SK-N-MC (cell line): ENCODE measurements at places on chromosomes 4 and X.

- no peak for DNase-seq
Observed at GRCh38 chr4:8365353-8365752, 75.2 kb downstream of the ACOX3 start.

DNA sequence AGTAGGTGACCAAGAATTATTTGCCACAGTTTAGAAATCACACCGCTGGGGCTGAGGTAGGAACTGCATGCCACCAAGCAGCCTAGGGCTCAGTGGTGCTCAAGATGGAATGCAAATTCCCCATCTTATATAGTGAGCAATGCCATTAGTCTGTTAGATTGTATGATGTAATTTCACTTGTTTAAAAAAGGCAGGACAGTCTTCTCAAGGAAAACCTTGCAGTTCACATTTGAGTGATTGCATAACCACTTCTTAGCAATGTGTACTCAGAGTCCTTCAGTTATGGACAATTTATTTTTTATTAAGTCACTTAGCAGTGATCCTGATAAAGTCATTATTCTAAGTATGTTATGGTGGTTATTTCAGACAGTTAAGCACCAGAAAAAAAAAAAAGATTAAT lies 142.9 kb upstream of the SFRP2 start:
- peak; percentile 5 for DNase-seq

GRCh38 chr4:175616287-175616686 lies 195.8 kb downstream of the GPM6A start:
- no peak for DNase-seq

- DNase-seq: no peak
Observed at GRCh38 chr4:173282626-173283025, 51.5 kb downstream of the HMGB2 start.

- no peak for DNase-seq
Observed at GRCh38 chr4:32455231-32455630, 1735.1 kb downstream of the PCDH7 start.

- DNase-seq: no peak
Observed at GRCh38 chr4:140595065-140595464, 26.3 kb upstream of the UCP1 start.

DNA sequence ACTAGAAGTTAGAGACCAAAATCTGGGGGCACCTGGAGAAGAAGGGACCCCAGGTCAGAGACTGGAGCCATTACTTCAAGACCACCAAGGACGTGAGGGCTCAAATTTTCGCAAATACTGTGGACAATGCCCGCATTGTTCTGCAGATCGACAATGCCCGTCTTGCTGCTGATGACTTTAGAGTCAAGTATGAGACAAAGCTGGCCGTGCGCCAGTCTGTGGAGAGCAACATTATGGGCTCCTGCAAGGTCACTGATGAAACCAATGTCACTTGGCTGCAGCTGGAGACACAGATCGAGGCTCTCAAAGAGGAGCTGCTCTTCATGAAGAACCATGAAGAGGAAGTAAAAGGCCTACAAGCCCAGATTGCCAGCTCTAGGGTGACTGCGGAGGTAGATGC lies 101.2 kb downstream of the NCAPG start:
- DNase-seq: no peak

DNA sequence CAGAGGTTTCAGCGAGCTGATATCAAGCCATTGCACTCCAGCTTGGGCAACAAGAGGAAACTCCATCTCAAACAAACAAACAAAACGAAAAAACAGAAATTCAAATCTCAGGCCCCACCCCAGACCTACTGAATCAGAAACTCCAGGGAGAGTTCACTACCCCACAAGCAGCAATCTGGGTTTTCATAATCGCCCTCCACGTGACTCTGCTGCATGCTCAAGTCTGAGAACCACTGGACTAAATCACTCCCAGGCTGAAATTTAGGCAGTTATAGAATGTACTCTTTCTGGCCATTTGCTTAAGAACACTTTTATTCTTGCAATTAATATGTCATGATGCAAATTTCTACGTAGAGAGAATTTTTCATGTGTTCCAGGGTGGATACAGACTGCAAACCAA lies 287.3 kb downstream of the USP46 start:
- no peak for DNase-seq

- no peak for DNase-seq
Observed at GRCh38 chr4:140395668-140396067, 22.2 kb downstream of the SCOC start.

DNA sequence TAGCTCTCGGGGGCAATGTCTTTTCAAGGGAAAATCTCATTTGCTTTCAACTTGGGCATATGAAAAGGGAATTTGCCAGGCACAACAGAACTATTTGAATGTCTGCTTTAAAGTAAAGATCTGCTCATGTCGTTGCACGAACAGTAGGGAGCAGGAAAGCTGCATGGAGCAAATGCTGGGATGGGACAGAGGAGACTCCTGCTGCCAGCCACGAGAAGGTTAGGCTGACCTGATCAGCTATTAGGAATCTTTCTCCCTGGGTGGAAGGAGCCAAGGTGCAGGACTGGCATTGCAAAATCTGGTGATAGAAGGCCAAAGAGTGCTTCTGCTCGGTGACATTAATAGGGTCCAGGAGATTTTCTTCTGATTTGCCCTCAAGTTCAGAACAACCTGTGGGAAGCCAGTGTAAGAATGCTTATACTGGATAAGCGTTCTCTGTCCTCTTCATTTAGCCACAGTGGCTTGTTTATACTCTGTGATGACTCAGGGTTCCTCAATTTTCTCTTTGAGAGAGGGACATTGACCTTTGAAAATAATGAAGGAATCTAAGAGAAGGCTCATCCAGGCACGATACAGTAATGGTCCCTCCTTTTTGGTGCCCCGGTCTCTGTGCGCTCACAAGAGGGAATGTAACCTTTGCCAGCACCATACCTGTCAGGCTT lies 22.9 kb downstream of the FHL1 start:
- no peak for DNase-seq

DNA sequence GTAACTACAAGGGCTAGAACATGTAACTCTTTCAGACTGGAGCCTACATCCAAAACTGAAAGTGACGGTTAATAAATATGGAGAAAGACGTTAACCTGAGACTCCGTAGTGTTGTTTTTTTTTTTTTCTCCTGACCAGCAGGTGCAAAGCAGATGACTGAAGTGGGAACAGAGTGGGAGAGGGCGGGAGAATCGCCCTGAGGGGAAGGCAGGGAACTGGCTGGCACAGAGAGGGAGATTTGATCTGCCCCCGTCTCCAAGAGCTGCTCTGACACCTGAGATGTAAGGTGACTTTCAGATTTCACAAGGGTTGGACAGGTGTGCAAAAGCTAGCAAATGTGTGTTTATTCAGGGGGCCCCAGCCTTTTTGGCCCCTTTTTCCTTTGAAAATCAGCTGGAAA lies 180.2 kb downstream of the PALLD start:
- no peak for DNase-seq

DNA sequence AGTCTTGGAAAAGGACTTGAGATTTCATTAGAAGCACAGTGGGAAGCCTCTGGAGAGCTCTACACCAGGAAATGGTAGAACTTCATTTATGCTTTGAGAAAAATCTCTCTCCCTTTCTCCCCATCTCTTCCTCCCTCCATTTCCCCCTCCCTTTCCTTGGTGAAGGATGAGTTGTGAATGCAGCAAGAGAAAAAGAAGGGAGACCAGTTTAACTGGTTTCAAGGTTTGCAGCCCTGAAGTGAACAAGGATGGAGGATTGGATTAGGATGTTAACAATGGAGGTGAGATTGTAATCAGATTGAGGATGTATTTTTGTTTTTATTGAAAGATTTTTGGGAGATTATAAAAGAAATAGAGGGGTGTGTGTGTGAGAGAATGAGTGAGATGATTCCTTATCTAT lies 99.5 kb downstream of the ANK2 start:
- DNase-seq: no peak

DNA sequence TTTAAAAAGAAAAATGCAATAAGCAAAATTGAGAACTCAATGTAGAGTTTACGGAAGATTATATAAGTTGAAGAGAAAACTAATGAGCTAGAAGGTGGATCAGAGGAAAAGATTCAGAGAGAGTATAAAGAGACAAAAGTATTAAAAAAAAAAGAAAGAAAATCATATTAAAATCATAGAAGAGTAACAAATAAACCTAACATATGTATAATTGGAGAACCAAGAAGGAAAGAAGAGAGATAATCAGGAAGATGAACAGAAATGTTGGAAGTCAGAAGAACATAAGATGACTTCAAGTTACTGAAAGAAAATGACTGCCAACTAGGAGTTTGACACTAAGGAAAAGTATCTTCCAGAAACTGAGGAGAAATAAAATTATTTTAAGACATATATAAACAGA lies 34.3 kb upstream of the ANTXR2 start:
- DNase-seq: no peak

DNA sequence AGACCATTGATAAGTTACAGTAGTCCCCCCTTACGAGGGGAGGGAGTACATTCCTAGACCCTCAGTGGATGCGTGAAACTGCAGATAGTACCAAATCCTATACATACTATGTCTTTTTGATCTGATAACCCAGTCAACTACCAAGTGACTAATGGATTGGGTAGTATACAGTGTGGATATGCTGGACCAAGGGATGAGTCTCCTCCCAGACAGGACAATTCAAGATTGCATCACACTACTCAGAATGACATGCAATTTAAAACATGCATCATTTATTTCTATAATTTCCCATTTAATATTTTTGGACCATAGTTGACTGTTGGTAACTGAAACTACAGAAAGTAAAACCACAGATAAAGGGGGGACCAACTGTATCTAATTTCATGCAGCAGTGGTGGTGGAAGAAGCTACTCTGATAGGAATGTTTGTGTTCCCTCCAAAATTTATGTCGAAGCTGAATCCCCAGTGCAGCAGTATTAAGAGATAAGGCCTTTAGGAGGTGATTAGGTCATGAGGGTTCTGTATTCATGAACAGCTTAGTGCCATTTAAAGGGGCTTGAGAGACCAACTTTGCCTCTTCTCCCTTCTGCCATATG lies 11.9 kb downstream of the HADH start:
- no peak for DNase-seq

GRCh38 chrX:120137439-120137838 lies 21.0 kb upstream of the RHOXF2 start:
- no peak for DNase-seq

- no peak for DNase-seq
Observed at GRCh38 chr4:83947830-83948193, 411.9 kb downstream of the GPAT3 start.

DNA sequence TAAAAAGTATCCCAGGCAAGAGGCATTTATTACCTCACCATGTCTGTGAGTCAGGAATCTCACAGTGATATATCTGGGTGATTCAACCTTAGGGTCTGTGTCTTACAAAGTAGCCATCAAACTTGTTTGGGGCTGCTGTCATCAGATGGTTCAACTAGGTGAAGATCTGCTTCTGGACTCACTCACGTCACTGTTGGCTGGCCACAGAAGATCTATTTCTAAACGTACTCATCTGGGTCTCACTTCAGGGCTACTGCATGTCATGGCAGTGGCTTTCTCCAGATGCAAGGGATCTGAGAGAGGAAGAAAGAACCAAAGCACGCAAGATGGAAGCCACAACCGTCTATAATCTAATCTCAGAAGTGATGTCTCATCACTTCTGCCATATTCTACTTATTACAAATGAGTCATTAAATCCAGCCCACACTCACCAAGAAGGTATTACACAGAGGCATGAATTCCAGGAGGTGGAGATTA lies 267.8 kb upstream of the ANKRD50 start:
- DNase-seq: no peak

DNA sequence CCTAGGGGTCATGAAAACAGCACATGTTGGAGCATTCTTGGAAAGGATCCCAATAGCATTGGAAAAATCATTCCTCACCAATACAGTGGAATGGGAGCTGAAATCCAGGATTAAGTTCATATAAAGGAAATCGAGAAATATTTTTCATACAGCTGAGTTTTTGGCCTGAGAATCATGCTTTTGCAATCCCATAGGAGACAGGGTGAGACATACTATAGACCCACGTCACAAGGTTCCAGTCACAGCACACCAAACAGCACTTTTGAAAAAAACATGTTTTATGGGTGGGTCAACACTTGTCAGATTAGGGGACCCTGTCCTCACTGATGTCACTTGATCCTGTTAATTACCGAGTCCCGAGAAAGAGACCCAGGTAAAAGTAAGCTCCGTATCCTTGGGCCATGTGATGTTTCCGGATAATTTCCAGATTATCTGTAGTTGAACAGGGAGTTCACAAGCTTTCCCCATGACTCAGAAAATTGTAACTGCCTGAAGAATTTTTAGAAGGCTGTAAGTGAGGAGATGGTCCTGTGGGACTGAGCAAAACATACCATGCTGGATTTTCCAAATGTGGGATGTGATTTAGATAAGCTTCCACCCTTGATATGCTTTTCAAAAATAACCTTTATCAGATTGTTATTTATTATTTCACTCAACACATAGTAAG lies 80.9 kb upstream of the TLR3 start:
- no peak for DNase-seq

GRCh38 chrX:112677167-112677566 lies 2.6 kb downstream of the LHFPL1 start:
- no peak for DNase-seq

DNA sequence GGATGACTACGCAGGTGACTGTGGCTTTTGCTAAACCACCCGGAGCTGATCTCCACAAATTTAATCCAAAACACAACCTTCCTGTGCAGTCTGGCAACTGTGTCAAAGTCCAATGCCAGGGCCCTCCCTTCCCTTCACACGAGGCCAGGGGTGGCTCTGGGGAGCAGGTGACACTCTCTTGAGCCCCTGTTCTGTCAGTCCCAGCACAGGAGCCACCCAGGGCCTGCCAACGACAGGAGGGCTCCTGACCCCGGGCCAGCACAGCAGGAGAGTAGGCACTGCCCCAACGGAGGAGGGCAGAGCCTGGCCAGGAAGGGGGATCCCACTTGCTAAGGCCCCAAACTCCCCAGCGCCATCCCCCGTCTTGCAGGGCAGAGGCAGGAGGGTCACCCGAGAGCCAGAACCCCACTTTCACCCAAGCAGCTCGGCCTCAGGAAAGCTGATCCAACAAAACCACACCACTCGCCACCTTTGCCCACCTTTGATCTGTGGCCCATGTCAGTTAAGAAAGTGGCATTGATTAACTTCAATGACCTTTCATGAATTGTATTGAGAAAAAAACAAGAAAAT lies 44.7 kb downstream of the FAM53A start:
- DNase-seq: no peak

DNA sequence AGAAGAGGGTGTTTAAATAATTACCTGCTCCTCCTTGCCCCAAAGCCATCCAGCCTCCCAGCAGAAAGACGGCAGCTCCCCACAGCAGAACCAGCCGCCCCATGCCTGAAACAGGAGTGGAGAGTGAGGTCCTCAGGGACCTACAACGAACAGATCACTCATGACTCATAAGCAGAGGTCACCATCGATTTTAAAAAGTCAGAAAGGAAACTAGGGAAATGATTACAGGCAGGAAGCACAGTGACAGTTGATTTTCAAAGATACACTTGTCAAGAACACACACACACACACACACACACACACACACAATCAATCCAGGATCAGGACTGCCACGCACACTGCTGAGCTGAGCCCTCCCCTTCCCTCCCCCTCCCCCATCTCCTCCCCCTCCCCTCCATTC lies at the start of gene CRLF2:
TSS of gene CRLF2 (minus strand) at position 118 of the 400 bp plus-strand sequence. CDS start at position 103, 15 bp downstream.
- no peak for DNase-seq

DNA sequence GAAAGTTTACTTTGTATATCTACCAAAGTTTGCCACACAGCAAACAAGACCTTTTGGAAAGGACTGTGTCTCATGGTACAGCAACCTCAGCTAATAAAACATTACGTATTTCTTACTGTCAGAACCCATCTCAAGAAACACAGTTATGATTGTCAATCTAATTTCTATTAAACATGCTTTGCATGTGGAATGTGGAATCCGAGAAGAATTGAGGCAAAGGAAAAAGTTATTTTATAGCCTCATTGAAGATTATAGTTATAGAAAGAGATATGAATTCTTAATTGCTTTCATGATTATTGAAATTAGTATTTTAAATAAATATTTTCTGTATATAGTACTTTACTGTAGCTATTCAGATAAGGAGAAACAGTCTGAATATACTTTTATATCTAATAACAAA lies 5.4 kb downstream of the PCDH7 start:
- no peak for DNase-seq
